Right ventricle myocardium superior (tissue), 1 donor: ENCODE measurements at places on chromosomes 2 and 18. TPM values are rescaled to one million over a fixed set of nuclear protein-coding genes. Genes with fewer than 3 reads are reported as not detected.

DNA sequence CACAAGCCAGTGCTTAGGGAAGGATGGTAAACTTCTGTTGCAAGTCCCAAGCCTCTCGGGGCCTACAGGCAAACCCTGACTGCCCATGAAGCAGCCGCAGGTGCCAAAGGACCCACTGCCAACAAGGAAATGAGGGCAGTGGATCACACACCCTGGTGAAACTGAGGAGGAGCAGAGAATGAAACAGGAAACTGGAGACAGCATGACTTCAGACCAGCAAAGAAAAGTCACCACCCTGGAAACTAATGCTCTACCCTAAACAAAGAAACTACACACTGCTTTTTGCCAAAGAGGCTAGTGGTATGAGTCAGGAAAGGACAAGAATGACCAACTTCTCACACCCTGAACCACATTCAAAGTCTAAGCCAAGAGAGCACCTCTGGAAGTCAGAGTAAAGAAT lies 97.2 kb downstream of the MYO5B start:
- DNase-seq: no peak

Gene PRSS56
- total RNA-seq: 0.19 TPM

DNA sequence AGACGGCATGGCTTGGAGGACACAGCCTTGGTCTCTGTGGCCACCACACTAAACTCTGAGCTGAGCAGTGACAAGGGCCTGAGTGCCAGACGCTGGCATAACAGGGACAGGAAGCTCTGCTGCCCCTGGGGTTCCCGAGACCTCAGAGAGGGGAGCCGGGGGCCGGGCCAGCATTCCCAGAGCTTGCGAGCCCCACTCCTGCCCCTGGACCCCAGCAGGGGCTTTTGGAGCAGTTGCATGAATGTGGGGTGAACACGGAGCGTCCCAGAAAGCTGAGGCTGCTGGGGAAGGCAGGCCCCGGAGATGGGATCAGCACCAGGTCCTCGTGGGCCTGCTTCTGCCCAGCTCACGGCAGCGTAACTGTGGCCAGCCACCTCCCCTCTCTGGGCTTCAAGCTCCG lies 7.6 kb upstream of the ERFE start:
- no peak for DNase-seq

- peak; percentile 42 for DNase-seq
Observed at GRCh38 chr2:198004921-198005829, 200.8 kb downstream of the PLCL1 start.

- no peak for DNase-seq
Observed at GRCh38 chr2:200286578-200286977, 19.9 kb upstream of the SPATS2L start.

Gene SPP2
- not detected for total RNA-seq

DNA sequence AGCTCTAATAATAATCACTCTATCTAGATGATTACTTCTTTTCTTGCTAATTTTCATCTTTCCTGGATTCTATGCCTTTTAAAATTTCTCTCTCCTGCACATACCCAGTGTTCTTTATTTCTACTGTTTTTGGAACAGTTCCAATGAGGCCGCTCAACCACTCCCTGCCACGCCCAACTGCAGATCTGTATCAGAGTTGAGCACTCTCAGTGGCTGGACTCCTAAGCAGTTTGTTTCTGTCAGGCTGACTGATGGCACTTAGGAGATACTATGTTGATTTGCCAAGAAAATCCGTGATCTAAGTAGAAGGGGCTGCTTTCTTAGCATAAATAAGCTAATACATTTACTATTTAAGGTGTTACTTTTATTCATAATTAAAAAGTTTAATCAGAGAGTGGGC lies 192.8 kb downstream of the ARHGAP15 start:
- no peak for DNase-seq

Gene NOL4
- not detected for total RNA-seq

DNA sequence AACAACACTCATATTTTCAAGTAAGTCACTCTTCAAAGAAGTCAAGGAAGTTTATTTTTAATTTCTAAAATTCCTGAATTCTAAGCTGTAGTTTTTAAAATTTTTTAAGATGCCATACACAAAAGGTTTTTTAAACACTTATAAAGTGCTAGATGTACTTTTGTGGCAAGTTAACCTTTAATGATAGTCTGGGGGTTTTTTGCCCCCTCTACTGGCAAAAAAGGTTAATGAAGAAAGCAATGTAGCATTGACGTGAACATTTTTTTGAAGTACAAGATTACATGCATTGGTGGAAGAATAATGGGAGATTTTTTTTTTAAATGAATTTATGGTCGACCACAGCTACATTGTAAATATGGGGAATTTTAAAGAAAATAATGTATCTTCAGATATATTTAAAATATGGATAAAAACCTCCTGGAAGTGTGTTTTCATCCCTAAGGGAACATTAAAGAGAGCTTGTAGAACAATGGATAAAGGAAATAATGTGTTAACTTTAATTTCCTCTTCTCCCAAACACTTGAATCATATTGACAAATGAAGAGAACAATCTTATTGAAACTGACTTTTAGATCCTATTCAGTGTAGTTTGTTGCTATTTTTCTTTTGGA lies 12.6 kb downstream of the ITPRID2 start:
- no peak for DNase-seq

DNA sequence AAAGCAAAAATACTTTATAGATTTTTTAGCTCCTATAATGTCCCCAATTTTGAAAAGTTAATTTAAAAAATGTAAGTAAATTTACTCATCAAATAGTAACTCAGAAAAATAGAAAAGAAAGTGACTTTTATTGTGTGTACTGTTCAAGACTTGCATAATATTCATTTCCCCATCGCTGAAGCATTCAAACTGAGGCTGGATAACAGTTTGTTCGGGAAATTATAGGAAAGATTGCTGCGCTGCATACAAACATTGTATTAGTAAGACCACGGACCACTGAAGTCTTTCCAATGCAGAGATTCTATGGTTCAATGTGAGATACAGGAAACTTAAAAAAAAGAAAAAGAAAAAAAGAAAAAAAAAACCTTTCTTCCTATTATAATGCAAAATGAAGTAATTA lies 10.4 kb downstream of the STK17B start:
- no peak for DNase-seq

Gene GAREM2
- 1.3 TPM for total RNA-seq

DNA sequence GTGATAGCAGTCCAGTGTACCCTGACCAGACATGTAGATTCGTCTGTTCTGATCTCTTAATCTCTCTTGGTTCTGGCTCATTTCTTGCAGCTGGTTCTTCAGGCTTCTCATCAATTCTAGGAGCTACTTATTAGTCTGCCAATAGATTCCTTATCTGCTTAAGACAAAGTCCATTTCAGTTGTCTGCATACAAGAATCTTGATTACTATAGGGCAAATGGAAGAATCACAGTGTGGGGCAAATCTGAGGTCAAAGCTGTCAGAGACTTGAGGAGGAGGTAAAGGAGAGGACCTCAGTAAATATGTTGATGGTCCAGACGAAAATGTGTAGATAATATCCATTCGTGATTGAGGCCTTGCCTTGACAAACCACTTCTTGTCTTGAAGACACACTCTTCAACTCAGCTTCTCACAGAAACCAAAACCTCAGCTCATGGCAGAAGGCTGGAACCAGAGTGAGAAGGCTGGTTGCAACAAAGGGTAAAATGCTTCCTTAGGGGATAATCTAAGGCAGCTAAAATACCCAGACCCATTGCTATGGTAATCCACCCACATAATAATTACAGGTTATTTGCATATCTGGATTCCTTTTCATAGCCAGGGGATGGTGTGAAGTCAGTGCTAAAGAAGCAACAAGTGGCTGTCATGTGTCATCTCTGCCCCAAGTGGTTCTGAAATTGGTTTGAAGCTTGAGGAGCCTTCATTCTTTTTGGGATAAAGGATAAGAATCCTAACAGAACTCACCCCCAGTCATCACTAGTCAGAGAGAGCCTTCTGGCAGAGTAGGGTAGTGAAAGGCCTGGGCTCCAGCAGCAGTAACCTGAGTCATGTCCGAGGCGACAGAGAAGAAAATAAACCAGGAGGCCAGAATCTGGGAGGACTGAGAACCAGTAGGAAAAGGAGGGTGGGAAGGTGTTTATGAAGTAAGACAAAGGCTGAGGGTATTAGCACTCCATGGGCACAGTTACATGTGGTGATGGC lies 29.2 kb upstream of the PELI1 start:
- DNase-seq: no peak

DNA sequence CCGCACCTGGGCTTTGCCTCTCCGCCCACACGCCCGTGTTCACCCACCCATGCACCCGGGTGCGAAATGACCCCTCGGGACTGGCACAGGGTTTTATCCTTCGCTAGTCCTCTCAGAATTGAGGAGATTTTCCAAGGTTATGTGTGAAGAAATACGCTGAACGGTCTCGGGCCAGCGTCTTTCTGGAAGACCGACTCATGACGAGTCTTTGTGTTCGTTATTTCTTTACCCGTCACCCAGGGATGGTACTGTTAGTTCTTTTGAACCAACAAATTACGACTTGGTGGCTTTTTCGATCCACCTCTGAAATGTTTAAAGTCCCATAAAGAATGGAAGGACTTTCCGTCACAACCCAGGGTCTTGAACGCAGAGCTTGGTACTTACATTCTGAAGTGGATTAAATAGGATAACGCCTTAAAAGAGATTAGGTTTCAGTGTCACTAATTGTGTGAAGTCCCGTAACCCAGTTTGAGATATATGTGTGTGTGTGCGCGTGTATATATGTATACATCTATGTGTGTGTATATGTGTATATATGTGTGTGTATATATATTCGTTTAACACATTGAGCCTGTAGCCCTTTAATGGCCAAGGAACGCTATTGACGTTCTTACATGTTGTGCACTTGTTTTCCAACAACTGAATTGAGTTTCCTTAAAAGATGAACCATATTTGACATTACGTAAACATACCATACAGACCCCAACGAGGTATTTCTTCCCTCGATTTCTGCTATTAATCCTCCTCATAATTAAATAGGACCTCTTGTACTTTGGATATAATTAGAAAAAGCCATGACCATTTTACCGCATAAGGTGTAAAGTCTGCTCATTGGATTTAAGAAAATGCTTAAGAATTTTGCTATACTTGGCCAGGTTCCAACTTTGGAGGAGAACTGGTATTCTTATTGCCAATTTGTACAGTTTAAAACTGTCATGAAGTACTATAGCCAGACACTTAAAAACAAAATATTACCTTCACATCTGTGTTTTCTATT lies 889 bp downstream of the ZC3H15 start:
- DNase-seq: no peak

DNA sequence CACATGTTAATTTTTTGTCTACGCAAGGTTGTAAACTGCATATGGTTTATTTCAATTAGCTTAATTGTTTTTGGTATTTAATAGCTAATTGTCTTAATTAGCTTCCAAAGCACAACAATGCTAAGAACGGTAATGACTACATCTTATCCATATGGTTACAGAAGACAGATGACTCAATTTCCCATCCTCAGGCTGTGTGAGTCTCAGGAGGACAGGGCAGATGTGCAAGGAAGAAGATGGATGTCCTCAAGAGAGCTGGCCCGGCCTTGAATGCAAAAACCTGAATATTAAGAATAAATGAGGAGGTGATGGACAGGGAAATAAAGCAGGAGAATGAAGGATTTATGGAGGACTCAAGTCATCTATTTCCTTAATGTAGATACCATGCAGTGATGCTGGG lies 31.4 kb downstream of the SLC4A3 start:
- no peak for DNase-seq

Gene MALL
- total RNA-seq: 9.9 TPM

GRCh38 chr2:237604960-237605359 lies 14.4 kb upstream of the RAB17 start:
- DNase-seq: no peak

GRCh38 chr2:141835103-141835502 lies 295.7 kb downstream of the LRP1B start:
- DNase-seq: no peak

- DNase-seq: no peak
Observed at GRCh38 chr18:5484526-5484925, 59.3 kb downstream of the EPB41L3 start.

Gene SANBR
- 6.2 TPM for total RNA-seq

- no peak for DNase-seq
Observed at GRCh38 chr2:207930747-207931146, 94.6 kb downstream of the PLEKHM3 start.

- no peak for DNase-seq
Observed at GRCh38 chr2:231068525-231069222, 12.0 kb downstream of the PSMD1 start.

Gene RTKN
- total RNA-seq: 17.8 TPM

Gene TMEM178A
- 1.9 TPM for total RNA-seq

Gene CD8A
- total RNA-seq: 0.51 TPM

Gene LNPK
- 38.0 TPM for total RNA-seq

- DNase-seq: no peak
Observed at GRCh38 chr2:118672571-118673158, 174.8 kb downstream of the EN1 start.

Gene APOB
- total RNA-seq: 8.5 TPM

DNA sequence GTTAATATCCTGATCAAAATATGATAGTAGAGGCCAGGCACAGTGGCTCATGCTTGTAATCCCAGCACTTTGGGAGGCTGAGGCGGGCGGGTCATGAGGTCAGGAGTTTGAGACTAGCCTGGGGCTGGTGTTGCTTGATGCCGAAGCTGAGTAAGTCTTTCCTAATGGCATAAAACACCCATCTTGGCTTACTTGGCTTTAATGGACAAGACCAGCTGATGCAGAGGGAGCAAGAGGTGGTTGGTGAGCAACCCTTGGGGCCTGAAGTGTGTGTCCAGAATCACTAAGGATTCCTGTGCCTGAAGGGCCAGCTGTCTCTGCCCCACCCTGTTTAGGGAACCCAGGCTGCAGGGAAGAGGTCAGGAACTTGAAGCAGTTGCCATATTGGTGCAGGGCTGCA lies 217.2 kb downstream of the ARL4C start:
- no peak for DNase-seq

GRCh38 chr18:58977801-58978200 lies 113.1 kb downstream of the ZNF532 start:
- DNase-seq: no peak

Gene DTNA
- total RNA-seq: 153 TPM

GRCh38 chr18:75036917-75037688 lies 171.8 kb downstream of the PTGR3 start:
- DNase-seq: no peak

Gene GPR75
- total RNA-seq: 0.86 TPM

Gene DNER
- total RNA-seq: 2.3 TPM

DNA sequence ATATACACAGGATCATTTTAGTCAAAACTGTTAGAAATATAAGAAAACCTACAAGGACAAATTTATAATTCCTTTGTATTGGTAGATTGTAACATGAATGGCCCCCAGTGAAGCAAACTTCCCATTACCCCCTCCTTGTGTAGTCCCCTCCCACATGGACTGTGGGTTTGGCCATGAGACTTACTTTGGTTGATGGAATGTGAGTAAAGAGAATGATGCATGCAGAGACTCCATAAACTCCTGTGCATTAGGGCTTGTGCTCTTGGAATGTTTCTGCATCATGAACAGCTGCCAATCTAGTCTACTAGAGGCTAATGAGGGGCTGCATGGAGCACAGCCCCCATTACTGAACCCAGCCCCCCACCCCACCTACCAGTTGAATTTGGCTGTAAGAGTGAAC lies 8.3 kb upstream of the TGFA start:
- no peak for DNase-seq

Gene VSNL1
- total RNA-seq: 10.4 TPM
